ENCODE measurements at places on chromosomes 5 and 9.
A peak's percentile ranks its signal among the peaks of the same experiment; 100 is the strongest.

- DNase-seq, result no peak
These were observed 347.6 kb downstream of the RAB3C start for GRCh38 chr5:58930520-58930919.

- no peak for DNase-seq
These were observed 631.5 kb upstream of the TLE4 start for GRCh38 chr9:78940121-78940855.

DNA sequence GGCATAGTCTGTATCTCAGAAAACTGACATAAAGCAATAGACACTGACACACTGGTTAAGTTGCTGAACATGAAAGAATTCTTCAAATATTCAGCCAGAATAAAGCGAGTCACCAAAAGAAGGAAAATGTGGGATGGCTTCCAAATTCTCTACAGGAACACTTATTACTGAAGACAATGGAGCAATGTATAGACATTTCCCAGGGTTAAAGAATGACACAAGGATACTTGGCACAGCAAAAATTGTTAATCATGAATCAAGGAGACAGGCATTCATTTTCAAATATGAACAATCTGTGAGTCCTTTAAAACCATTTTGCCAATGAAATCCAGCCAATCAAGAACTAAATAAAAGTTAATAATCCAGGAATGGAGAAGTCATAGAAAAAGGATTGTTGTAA is 92.5 kb downstream of the MTX3 start:
- no peak for DNase-seq

DNA sequence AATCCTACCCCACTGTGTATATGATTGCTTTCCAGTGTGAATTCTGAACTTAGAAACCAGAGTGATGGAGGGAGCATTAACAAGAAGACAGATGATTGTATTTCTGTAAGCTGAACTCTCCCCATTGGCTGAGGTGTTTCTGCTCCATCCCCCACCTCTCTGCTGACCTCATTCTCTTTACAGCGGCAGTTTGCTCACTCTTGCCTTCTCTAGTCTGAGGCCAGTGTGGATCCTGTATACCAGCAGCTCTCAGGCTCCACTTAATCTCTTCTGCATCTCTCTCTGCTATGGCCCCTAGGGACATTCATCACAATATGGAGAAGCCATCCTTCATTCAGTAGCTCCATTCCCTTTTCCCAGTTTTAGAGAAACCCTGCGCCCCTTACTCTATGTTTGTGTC is 358.8 kb downstream of the MAN2A1 start:
- peak; percentile 8 for DNase-seq

GRCh38 chr5:97355775-97356174 is 172.7 kb upstream of the RIOK2 start:
- DNase-seq, result no peak
